ENCODE measurements at places on chromosomes 13 and 19. TPM values are rescaled to one million over a fixed set of nuclear protein-coding genes. Genes with fewer than 3 reads are reported as not detected.

DNA sequence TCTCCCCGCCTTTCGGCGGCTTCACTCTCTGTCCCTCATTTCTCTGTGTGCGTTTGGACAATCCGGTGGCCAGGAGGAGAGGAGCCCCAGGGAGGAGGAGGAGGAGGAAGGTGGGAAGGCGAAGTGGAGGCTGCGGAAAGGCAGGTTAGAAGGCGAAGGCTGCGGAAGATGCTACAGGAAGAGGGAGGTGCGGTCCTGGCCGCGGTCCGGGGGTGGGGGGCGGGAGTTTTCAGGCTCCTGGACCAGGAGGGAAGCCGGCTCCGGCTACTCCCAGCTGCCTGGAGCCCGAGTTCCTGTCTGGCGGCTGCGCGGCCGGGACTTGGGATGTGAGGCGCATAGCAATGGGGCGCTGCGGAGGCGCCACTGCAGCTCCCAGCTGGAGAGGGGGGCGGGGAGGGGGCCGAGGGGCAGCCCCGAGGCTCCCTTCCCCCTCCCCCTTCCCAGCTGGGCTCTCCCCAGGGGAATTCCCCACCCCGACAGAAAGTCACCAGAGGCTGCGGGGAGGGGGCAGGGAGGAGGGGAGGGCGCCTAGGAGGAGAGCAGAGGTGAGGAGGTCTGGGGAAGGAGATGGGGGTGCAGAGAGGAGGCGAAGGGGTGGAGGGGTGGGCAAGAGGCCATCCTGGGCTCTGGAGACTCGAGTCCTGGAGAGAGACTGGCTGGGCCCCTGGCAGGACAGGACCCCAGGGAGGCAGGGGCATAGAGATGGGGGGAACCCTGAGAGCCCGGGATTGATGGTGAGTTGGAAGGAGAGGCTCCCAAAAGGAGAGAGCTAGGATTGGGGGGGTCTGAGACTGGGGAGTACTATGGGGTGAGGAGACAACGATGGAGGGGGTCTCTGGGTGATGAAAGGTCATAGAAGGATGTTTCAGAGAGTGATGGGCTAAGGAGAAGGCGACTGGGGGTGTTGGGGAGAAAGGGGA lies 2.0 kb downstream of the LRRC4B start:
- DNase-seq: no peak

DNA sequence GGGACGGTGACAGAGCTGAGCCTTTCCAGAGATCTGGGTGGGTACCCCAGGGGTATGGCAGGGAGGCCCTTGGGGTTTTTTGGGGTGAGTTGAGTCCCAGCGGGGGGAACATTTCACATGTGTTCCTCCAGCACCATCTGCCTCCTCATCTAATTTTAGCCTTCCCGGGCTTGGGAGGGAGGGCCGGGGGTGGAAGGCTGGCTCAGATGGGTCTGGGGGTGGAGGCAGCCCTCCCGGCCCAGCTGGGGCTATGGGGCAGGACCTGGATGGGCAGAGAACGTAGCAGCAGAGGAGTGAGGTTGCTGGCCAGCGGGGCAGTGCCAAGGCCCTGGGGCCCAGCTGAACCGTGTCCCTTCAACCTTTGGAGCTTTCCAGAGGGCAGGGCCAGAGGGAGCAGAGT lies 23.5 kb downstream of the ADGRL1 start:
- DNase-seq: no peak

DNA sequence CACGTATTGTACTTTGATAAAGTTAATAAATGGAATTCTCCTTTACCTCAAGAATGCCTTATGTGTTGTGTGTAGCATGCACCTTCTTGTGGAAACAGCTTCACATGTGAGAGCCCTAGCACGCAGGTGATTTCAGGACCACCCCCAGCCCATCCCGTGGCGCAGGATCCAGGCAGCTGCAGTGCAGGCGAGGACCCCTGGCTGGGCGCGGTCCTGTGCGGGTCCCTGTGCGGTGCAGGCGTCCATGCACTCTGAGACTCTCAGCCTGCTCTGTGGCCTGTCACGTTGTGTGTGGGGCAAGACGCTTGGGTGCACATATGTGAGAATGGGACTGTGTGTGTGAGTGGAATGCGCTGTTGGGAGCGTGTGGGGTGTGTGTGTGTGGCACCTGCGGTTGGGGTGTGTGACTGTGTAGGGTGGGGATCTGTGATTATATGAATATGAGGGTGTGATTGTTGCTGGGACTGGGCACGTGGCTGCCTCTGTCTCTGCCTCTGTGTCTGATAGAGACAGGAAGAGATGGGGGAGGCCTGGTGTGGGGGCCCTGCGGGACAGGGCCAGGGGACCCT lies 30.8 kb downstream of the WTIP start:
- no peak for DNase-seq

GRCh38 chr13:49417161-49417560 lies 26.7 kb downstream of the CAB39L start:
- no peak for DNase-seq

Gene DNAAF3
- 1.7 TPM for polyA plus RNA-seq

GRCh38 chr13:110965755-110966134 lies 50.9 kb upstream of the ANKRD10 start:
- no peak for DNase-seq

DNA sequence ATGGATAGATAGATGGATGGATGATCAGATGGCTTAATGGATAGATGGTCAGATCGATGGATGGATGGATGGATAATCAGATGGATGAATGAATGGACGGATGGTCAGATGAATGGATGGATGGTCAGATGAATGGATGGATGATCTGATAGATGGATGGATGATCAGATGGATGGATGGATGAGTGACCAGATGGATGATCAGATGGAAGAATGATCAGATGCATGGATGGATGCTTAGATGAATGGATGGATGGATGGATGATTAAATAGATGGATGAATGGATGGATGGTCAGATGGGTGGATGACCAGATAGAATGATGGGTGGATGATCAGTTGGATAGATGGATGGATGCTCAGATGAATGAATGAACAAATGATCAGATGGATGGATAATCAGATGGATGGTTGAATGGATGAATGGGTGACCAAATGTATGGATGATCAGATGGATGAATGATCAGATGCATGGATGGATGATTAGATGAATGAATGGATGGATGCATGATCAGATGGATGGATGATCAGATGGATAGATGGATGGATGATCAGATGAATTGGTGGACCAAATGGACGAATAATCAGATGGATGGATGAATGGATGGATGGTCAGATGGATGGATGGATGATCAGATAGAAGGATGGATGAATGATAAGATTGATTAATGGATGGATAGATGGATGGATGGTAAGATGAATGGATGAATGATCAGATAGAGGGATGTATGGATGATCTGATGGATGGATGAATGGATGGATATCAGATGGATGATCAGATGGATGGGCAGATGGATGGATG lies 205.1 kb downstream of the TEX29 start:
- DNase-seq: no peak

- DNase-seq: no peak
These were observed 1.6 kb downstream of the PKN1 start for GRCh38 chr19:14434543-14435319.

Gene RDH8
- polyA plus RNA-seq: not detected

DNA sequence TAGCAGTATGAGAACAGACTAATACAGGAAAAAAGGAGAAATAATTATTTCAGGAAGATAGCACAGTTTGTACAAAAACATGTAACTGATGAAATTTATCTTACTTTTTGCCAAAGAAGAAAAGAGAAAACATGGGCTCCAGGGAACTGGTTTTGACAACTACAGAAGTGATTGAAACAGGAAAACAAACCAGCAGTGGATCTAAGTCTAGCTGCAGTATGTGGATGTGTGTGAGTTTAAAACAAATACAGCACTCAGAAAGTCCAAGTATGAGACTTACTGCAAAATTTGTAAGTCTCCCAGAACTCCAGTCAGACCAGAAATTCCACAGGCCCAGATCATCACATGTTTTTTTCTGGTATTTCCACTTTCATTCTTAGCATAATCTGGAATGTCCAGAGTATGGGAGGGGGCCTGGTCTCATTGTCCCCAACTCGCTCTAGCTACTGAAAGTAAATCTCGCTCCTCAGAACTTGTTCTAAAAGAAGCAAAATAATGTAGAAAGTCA lies 259.5 kb downstream of the NHLRC3 start:
- no peak for DNase-seq

Gene PRR19
- polyA plus RNA-seq: 0.41 TPM

Gene POSTN
- 1,586 TPM for polyA plus RNA-seq

- DNase-seq: no peak
These were observed 520 bp downstream of the LGALS4 start for GRCh38 chr19:38812009-38812840.

DNA sequence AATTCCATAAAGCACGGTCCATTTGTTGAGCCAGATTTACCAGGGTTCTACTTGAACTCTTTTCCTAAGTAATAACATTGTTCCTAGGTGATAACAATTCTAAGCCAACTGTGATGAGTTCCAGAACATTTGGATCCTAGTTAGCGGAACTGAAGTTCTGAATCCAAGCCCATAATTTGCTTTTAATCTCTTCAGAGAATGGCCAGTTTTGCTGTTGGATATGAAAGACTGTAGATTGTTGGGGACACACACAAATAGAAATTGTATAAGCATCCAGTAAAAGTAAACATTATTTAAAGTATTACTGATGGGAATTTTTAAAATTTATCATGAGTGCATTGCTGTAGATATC lies 27.3 kb upstream of the STARD13 start:
- no peak for DNase-seq

DNA sequence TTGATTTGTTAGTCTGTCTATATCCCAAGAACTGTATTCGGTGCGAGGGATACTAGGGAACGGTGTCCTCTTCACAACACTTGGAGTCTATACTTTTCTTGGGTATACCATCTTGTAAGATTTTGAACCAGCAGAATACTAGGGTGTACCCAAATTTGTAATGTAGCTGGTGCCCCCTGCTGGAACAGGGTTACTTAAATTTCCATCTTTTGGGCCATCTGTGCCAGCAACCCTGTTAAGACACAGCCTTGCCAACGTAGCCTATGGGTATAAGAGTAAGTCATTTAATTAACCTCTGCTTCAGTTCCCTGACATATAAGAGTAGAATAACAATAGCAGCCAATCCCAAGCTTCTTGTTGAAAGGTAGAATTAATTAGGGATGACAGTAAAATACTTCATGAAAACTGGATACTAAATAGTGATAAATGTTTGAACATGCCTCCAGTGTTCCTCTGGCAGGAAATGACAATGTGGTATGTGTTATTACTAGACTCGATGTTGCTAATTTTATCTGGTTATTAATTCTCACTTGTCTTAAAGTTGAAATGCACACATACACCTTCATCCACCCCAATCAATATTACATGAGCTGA lies 607.6 kb downstream of the FGF9 start:
- DNase-seq: peak; percentile 25

- peak; percentile 14 for DNase-seq
These were observed 80.2 kb downstream of the TEX26 start for GRCh38 chr13:31012655-31013024.

DNA sequence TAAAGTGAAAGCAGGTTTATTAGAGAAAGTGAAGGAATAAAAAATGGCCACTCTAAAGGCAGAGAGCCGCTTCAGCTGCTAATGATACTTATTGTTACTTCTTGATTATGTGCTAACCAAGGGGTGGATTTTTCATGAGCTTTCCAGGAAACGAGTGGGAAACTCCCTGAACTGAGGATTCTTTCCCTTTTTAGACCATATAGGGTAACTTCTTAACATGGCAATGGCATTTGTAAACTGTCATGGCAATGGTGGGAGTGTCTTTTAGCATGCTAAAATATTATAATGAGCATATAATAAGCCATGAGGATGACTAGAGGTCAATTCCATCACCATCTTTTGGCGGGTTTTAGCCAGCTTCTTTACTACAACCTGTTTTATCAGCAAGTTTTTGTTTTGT lies 890.0 kb downstream of the UQCRFS1 start:
- no peak for DNase-seq

GRCh38 chr19:42477933-42478332 lies 35.2 kb upstream of the CXCL17 start:
- no peak for DNase-seq

- DNase-seq: no peak
These were observed 287.2 kb downstream of the FOXO1 start for GRCh38 chr13:40379196-40379595.

Gene CYP4F8
- not detected for polyA plus RNA-seq

Gene ZNF554
- polyA plus RNA-seq: 5.7 TPM

Gene STARD13
- 23.1 TPM for polyA plus RNA-seq

Gene LRRC8E
- 0.12 TPM for polyA plus RNA-seq

DNA sequence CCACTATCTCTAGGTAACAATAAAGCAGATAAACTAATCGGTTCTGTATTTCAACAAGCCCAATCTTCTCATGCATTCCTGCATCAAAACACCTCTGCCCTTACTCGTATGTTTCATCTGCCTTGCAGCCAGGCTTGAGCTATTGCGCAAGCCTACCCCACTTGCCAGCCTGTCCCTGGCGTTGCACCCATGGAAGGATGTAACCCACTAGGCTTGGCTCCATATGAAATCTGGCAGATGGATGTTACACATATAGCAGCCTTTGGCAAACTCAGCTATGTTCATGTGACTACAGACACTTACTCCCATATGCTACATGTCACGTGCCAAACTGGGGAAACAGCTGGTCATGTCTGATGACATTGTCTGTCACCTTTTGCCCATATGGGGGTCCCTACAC lies 11.9 kb upstream of the ZNF549 start:
- no peak for DNase-seq

GRCh38 chr19:55368701-55369563 lies 1.3 kb downstream of the IL11 start:
- DNase-seq: no peak
